ENCODE measurements at places on chromosomes 6 and 20.
A peak's percentile ranks its signal among the peaks of the same experiment; 100 is the strongest.

GRCh38 chr20:36132802-36133211, 21.7 kb upstream of the EPB41L1 start:
- DNase-seq, result no peak

- no peak for DNase-seq
Observed at GRCh38 chr6:139107051-139107450, 27.8 kb upstream of the HECA start.

GRCh38 chr6:26660000-26660361, 435 bp upstream of the ZNF322 start:
- no peak for DNase-seq

DNA sequence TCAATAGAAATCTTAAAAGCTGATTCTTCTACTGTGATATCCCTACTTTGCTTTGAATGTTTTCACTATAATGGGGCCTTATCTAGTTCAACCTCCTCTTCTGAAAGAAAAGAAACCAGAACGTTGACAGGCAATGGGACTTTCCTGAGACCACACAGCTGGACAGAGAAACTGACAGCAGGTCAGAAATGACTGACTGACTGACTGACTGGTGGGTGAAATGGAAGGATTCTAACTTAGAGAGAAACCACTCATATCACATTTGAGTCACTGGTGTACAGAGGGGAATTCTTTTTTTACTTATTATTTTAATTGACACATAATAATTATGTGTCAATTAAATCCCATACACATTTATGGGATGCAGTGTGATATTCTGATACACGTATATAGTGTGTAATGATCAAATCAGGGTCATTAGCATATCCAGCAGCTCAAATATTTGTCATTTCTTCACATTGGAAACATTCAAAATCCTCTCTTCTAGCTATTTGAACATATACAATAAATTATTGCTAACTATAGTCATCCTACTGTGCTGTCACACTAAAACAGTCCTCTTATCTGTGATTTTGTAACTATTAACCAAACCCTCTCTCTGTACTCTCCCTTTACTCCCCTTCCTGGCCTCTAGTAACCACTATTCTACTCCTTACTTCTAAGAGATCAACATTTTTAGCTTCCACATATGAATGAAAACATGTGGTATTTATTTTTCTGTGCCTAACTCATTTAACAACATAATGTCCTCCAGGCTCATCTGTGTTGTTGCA, 64.8 kb upstream of the NRSN1 start:
- no peak for DNase-seq

- peak; percentile 75 for DNase-seq
Observed at GRCh38 chr6:125858427-125859320, 67.9 kb downstream of the NCOA7 start.

GRCh38 chr6:123962508-123962907, 158.8 kb downstream of the NKAIN2 start:
- DNase-seq, result peak; percentile 54

DNA sequence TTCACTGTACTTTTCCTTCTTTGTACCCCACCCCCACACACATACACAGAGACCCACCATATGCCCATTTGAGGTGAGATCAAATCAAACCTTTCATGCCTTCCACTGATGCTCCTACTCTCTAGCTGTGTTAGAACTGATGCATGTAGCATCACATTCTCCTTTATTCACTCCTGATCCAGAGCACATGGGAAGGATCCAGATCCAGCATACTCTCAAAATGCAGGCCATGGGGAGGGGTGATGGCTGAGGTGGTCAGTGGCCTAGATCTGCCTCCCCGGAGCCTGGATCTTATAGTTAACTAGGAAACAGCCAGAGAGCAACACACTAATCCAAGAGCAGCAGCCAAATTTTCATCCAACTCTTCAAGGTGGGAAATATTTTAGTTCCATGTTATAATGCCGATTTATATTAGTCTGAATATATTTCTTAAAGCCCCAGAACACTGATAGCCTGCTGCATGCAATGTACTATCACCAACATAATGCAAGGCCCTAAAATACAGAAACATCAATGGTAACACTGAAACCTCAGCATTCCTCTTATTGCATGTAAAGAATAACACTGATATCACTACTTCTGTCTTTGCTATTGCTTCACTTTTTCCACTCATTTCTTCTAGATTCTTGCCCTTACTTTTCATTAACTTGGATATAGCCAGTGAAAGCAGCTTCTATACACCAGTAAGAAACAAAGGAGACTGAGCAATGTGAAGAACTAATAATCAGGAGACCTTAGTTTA, 126.8 kb upstream of the BEND6 start:
- no peak for DNase-seq

- DNase-seq, result no peak
Observed at GRCh38 chr6:31401403-31401802, 2.0 kb upstream of the MICA start.

- no peak for DNase-seq
Observed at GRCh38 chr6:128655978-128656498, 135.6 kb upstream of the PTPRK start.

GRCh38 chr6:52497652-52498408, 77.7 kb downstream of the EFHC1 start:
- no peak for DNase-seq

GRCh38 chr6:21902628-21903169, 309.1 kb downstream of the SOX4 start:
- no peak for DNase-seq

- no peak for DNase-seq
Observed at GRCh38 chr6:1627827-1628560, 18.3 kb downstream of the FOXC1 start.

- no peak for DNase-seq
Observed at GRCh38 chr6:30323806-30324205, 2.9 kb upstream of the TRIM39 start.

GRCh38 chr6:47922391-47922790, 140.6 kb downstream of the OPN5 start:
- peak; percentile 81 for DNase-seq

GRCh38 chr6:11865680-11866300, 87.2 kb upstream of the ADTRP start:
- DNase-seq, result no peak

GRCh38 chr6:119446609-119447008, 97.0 kb upstream of the MAN1A1 start:
- no peak for DNase-seq

DNA sequence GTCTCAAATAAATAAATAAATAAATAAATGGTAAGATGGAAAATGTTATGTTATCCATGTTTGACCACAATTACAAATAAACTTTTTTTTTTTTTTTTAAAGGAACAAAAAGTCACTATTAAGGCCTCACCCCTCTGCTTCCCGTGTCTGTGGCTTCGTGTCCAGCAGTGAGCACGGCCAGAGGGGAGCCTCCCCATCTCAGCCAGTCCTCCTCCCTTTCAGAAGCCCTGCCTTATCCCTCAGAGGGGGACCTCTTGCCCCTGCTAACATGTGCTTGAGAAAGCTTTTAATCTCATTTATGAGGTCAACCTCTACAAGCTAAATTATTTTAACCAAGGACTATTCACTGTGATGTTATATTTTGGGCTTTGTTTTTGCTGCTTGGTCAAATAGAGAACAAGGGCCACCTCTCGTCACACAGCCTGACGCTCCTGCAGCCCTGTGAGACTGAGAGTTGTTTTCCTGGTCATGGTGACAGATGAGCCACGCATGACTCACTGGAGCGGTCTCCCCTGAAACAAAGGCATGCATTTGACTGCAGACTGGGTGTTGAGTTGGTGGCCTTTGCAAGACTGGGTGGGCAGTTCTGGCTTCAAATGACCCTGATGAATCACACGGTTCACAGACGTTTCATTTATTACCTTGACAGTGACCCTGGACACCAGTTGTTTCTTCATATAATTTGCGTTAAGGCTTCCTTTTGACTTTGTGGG, 131.8 kb downstream of the TIAM2 start:
- no peak for DNase-seq

GRCh38 chr6:139568151-139568955, 193.9 kb upstream of the CITED2 start:
- no peak for DNase-seq

- no peak for DNase-seq
Observed at GRCh38 chr6:54640911-54641310, 205.7 kb upstream of the FAM83B start.

GRCh38 chr6:155216312-155217046, 47.3 kb upstream of the CLDN20 start:
- DNase-seq, result no peak

GRCh38 chr20:47392015-47392720, 35.7 kb upstream of the ZMYND8 start:
- no peak for DNase-seq

DNA sequence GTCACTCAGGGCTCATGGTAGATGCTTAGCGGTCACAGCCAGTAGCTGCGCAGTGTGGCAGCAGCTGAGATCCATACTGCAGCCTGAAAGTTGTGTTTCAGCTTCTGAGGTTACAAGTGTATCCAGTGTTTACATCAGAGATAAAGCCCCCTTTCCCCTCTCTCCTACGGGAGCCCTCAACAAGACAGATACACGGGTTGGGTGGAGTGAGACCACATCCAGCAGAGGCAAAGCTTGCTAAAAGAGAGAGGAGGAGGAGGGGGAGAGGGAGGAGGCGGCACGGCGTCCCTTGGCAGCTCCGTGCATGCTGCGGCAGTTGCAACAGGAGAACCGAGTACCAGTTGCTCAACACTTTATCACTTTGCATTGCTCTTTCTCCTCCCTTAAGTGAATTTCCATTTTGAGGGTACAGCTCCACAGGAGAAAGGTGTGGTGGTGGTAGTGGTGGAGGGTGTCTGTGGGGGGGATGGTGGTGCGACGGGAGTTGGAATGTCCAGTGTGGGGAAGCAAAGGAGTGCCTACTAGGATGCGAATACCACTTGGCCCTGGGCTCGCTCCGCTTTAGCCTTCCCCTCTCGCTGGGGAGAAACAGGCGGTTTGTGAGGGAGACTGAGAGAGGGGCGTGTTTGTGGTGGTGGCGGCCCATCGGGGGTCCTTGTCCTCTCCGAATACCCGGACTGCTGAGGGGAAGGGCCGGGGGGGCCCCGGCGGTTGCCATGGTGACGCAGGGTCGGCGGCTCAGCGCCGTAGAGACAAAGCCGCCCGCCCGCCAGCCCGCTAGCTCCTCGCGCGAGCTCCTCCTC, 405 bp upstream of the RNF182 start:
- DNase-seq, result peak; percentile 94

GRCh38 chr20:18999086-18999485, 185.5 kb downstream of the SCP2D1 start:
- DNase-seq, result no peak

DNA sequence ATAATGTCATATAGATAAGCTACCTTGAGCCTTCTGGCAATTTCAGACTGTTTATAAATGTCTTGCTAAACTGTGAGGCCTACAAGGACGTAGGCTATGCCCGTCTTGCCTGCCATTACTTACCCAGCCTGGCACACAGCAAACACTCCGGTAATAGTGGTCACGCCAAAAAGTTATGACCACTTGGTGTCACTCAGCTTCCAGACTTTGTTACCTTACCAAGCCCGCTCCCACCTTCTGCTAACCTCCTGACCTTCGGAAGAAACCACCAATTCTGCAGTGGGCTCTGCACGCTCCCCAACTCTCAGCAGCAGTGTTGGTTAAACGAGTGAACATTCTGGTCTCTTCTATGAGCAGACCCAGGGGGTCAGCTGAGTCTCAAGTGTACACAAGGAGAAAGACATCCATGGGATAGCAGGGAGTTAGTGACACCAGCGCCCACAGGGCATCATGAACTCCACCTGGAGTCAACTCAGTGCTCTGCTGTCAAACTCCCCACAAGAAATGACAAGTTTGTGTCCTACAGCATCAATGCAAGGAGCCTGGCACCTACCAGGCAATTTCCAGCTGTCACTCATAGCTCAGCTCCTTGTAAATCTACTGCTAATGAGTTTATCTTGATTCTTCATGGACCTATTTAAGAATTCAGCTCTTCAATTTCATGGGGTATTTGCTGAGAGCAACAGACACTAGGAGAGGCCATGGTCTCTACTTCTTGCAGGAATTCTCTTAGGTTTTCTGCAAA, 119.9 kb downstream of the TTLL2 start:
- DNase-seq, result no peak

DNA sequence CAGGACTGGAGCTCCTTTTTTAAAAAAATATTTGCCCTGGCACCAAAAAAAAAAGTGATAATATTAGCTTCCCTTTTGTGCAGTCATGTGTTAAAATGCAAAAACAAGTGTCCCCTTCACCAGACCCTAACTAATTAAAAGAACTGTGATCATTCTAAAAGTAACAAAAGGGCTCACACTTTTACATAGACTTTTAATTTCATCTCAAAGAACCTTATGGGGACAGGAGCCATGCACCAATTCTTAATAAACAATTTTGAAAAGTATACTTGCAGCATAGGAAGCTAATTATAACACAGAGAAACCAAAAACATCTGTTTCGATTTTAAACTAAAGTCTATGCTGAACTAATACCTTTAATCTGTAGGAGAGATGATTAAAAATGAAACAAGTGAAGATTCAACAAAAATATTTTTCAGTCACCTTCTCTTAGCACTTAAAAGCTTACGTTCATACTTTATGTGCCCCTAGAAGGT, 17.3 kb downstream of the STX7 start:
- no peak for DNase-seq

GRCh38 chr6:119105282-119105681, 26.8 kb upstream of the FAM184A start:
- DNase-seq, result no peak

DNA sequence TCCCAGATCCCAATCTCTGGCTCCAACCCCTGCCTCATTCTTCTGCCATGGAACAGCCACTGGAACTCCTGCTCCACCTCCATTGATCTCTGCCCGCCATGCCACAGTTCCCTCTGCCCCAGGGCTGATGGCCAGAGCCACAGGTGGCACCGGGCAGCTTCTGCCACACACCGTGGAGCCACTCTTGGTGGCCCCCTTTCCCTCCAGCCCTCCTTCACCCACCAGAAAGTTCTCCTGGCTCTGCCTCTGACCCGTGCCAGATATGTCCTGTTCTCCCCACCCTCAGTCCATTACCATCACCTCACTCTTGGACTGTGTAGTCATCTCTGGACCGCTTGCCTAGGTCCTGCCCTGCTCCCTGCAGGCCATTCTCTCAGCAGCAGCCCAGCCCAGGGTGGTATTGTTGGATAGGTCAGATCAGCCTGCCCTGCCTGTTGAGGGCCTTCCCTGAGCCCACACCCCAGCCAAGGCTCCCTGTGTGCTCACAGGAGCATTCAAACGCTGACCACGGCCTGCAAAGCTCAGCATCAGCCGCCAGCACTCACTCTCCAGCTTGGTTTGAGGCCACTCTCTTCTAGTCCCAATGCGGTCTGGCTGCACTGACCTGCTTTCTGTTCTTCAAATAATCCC, 16.8 kb upstream of the SYNDIG1 start:
- DNase-seq, result no peak

GRCh38 chr20:34240693-34241615, at the start of gene ASIP:
Gene ASIP, plus strand, starts transcription at chr20:34241423. Its CDS starts 18,952 bp downstream, at chr20:34260375.
- no peak for DNase-seq

DNA sequence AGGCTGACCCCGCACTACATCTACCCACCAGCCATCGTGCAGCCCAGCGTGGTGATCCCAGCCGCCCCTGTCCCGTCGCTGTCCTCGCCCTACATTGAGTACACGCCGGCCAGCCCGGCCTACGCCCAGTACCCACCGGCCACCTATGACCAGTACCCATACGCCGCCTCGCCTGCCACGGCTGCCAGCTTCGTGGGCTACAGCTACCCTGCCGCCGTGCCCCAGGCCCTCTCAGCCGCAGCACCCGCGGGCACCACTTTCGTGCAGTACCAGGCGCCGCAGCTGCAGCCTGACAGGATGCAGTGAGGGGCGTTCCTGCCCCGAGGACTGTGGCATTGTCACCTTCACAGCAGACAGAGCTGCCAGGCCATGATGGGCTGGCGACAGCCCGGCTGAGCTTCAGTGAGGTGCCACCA, 16.4 kb downstream of the RBM38 start:
- no peak for DNase-seq

- no peak for DNase-seq
Observed at GRCh38 chr20:62492711-62493110, 16.9 kb upstream of the GATA5 start.
